WTC11 (cell line): ENCODE measurements at places on chromosomes 2 and 18.

DNA sequence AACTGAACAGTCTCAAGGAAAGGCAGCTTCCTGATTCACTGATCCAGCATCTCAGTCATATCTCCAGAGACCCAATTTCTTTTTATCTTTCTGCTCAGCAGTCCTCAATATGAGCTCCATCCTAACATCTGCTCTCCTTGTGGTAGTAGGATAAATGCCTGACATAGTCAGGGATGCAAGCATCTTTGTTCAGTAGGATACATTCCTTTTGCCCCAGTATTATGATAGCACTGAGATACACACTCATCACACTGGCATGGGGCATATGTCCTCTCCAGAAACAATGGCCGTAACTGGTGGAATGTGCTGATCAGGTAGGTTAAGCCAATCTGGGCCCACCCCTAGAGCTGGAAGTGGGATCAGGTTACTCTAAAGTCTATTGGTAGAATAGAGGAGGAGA lies 207.2 kb downstream of the ETAA1 start:
- DNase-seq = no peak

DNA sequence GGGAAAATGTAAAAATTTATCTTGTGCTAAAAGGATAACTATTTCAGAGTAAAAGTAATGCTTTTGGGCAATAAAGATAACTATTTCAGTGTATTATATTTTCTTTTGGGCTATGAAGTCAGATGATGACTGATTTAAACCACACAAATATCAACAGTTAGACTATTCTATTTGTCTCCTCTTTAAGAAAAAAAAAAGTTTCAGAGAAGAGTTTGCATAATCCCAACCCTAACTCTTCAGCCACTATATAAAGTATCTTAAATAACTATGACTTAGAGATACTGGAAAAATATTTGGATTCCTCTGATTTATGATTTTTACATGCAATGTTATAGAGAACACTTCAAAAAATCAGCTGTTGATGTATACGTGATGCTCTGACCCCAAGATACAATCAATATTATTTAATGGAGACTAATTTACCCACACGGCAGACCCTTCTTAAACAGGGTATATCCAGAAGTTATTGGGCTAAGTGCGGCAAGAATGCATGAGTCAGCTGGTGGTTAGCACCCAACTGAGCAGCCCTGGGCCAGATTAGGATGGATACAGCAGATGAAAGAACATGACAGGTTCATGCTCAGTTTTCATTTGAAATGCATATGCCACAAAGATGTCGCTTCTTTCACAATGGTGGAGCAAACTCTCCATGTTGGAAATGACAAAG lies 279.0 kb downstream of the AFF3 start:
- DNase-seq = no peak

GRCh38 chr2:60565472-60565871 lies 12.0 kb upstream of the BCL11A start:
- peak; percentile 30 for DNase-seq

DNA sequence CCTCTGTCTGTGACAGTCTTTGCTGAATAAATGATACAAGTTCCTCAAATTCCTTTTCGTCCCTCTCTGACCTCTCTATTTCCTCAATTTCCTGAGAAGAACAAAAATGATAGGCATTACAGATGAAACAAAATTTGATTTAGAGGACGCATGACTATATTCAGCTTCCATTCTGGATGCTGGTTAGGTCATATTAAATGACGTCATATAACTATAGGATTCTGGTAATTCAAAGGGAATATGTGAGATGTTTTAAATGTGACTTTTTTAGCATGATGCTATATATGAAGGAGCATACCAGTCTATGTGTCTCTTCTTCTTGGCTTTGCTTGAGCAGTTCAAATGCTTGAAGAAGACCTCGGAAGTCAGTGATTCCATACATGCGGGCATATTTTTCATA lies 102.3 kb downstream of the TTN start:
- no peak for DNase-seq

DNA sequence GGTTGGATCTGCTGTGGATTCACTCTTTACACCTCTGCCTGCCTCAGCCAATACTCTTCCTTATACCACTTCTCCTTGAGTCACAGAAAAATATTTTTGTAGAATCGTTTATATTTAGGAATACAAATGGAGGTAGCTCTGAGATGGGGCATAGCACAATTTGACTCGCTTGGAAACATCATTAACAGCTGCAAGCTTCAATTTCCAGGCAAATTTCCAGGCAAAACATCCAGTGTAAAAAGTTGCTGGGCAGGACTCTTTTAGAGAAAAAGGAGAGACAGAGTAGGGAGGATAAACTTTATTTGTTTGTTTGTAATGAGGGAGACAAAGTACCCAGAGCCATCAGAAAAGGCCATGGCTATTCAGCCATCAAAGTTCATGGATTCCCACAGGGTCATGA lies 74.4 kb upstream of the SOX11 start:
- no peak for DNase-seq

DNA sequence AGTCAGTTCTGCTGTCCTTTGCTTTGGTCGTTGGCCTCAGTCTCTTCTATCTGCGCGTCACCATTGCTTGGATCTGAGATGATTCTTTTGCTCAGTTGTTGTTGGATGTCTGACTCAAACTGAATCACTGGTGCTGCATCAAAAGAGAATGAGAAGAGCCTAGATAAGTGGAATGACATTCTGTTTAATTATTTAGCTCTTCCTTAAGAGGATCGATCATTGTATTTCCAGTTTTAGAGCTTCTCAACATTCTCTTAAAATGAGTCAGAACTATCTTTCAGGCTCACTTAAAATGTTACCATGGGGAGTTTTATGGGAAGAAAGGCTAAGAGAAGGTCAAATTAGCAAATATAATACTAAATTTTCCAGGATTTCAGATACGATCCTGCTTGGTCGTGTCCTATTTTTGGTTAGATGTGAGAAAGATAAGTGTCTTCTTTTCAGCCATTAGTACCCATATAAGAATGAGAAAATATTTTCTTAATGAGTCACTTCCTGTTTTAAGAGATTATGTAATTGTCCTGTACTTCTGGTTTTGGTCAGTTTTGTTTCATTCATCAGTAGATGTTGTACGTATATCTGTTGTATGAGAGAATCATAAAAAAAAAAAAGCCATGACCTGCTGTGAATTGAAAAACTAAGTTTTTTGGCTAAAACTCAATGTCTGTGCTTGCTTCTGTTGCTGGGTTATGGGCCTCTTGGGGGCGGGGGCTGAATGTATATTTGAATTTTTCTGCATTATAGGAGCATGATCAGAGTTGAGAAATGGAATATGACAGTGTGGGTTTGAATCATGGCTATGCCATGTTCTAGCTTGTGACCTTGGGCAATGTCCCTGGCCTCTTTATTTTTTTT lies 31.6 kb upstream of the CASP10 start:
- DNase-seq = no peak

GRCh38 chr2:96509114-96509846 lies 4.1 kb upstream of the NEURL3 start:
- peak; percentile 97 for DNase-seq

DNA sequence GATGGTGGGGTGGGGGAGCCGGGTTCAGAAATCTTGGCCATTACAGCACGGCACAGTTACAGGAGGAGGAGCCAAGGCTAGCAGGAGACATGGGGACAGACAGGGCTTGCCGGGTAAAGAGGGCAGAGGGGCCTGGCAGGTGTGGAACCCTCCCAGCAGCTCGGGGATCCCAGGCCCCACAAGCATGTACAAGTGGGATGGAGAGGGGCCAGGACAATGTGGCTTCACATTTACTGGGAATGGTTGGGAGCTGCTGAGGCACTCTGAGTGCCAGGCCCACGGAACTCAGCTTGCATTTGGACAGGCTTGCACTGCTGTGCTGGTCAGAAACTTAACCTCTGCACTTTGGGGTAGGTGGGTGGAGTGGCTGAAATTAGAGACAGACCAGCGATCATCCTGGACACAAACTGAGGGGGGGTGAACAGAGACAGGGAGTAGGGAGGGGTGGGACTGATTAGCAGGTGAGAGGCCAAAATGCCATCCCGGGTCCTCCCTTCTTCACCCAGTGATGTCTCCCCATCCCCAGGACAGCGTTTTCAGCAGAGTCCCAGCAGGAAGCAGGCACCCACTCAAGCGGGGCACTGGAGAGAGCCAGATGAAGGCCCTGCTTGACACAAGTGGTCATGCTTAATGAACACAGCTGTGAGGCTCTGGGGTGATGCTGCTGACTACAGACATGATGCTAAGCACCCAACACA lies 9.6 kb downstream of the PER2 start:
- DNase-seq = no peak

GRCh38 chr2:95315801-95316411 lies 18.8 kb downstream of the KCNIP3 start:
- DNase-seq = no peak

- no peak for DNase-seq
Measured at GRCh38 chr2:17252258-17252657, 266.0 kb downstream of the RAD51AP2 start.

- peak; percentile 80 for DNase-seq
Measured at GRCh38 chr18:45837283-45838070, 12.0 kb downstream of the SIGLEC15 start.
